ENCODE measurements at places on chromosomes 3 and 15. TPM values are rescaled to one million over a fixed set of nuclear protein-coding genes. Genes with fewer than 3 reads are reported as not detected.

DNA sequence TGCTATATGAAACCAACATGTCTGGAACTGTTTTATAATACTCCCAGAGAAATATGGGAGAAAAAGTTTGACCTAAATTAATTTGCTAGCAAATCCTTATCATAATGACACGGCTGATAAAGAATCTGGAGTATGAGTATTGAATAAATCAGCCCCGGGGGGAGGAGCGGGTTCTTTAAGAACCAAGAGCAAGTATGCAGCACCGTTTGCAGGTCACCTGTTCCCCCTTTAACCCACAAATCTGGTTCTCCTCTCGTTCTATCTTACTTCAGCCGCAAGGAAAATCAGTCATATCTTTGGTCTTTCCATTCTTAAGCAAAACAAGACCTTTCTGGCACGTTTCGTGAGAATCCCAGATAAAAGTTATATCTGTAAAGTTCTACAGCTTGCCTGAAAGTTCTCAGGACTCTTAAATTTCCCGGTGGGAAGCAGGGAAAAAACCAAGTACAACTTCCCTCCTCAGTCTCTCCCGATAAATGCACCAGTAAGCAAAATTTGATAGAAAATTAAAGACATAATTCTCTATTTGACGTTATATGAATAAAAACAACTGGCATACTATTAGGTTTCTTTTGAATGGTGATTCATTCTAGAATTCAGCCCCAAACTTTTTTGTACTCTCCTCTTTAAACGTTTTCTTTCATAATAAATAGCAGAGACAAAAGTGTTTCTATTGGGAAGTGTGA is 348.6 kb downstream of the ZBBX start:
- DNase-seq = no peak

GRCh38 chr3:140073278-140074045 is 138.5 kb downstream of the CLSTN2 start:
- DNase-seq = no peak

DNA sequence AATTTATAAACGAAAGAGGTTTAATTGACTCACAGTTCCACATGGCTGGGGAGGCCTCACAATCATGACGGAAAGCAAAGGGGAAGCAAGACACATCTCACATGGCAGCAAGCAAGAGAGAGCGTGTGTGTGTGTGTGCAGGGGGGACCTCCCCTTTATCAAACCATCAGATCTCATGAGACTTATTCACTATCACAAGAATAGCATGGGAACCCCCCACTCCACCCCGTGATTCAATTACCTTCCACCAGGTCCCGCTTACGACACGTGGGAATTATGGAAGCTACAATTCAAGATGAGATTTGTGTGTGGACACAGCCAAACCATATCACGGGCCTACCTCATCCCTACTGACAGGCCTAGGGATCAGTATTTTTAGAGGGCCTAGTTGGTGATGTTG is 3.1 kb upstream of the EPHB1 start:
- no peak for DNase-seq

- DNase-seq = no peak
Observed at GRCh38 chr3:170835336-170835735, 34.7 kb downstream of the RPL22L1 start.

- peak; percentile 86 for DNase-seq
Observed at GRCh38 chr3:41683666-41684350, 278.1 kb downstream of the ULK4 start.

DNA sequence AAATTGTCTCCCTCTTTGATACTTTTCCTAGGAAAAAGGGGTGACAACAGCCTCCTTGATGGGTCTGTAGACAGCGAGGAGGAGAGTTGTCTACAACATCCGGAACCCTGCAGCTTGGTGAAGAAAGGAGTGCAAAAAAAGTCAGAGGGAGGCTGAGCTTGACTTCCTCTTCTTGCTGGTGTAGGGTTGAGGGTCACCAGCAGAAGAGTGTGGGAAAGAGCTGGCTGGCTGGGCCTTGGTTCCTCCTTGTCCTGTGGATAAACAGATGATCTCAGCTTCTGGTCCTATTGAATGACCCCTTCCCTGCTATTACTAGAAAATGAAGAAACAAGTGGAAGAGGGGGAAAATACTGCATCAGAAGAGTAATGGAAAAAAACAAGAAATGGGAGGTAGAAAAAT is 20.4 kb downstream of the SLC7A14 start:
- DNase-seq = no peak

The SQOR gene
- 105 TPM for total RNA-seq
